ENCODE measurements at places on chromosomes 11 and 22.

DNA sequence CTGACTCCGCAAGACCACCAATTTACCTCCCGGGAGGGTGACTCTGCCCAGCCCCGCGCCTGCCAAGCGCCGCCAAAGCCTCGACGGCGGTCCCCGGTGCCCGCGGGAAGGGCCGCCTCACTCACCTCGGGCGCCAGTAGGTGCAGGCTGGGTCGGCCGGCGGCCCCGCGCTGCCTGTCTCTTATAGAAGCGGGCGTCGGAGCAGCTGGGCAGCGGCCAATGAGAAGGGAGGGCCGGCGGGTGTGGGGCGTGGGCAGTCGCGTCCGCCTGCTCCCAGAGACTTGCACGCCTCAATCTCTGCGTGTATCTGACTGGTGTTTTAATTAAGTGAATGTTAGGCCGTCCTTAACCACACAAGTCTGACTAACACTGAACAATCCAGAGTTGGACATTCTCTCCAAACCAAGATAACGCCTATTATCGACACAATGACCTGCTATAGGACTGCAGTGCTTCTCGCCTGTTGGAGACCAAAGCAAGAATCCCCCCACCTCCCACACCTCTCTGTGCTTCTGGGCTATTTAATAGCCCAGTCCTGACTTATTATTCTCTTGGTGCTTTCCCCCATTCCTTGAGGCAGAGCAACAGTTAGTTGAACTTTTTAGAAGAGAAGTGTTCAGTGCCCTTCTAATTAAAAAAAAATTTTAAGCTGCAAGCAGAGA, at the start of gene TPH1:
TPH1 (minus strand) TSS at position 154 of the 662 bp plus-strand sequence. CDS start 5,507 bp downstream, outside the sequence.
- no peak within 1 kb of the TSS for H3K27ac ChIP-seq
- DNase-seq: no peak
- H3K4me3 ChIP-seq: no peak within 1 kb of the TSS
- H3K4me1 ChIP-seq: 0 out of 2 replicates have a peak, but pooled peaks cover 3% of the 10 kb centered on the region

GRCh38 chr11:78912778-78913177, 338.1 kb upstream of the NARS2 start:
- H3K27ac ChIP-seq: no peak overlapping the region
- no peak overlapping the region for H3K4me3 ChIP-seq
- DNase-seq: no peak
- H3K27me3 ChIP-seq: peaks cover 7% of the 10 kb centered on the region
- H3K4me1 ChIP-seq: no peaks in the 10 kb centered on the region

DNA sequence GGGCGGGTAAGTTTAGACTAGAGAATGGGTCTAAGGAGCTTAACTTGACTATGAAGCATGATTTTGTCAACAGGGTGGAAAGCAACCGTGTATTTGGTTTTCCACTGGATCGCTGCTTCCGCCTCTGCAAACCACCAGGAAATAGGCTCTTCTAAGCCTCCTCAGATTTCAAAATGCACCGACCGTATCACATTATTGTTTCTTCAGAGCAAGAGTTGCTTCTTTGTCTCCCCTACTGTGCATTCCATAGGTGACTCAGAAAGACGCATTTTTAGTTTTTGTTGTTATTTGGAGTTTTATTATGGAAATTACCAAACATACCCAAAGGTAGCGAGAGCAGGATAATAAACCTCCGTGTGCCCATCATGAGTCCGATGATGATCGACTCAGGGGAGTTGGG, 64.3 kb upstream of the RASD2 start:
- no peaks in the 10 kb centered on the region for H3K4me1 ChIP-seq
- no peaks in the 10 kb centered on the region for H3K27me3 ChIP-seq
- H3K36me3 ChIP-seq: no peaks in the 10 kb centered on the region
- DNase-seq: no peak

DNA sequence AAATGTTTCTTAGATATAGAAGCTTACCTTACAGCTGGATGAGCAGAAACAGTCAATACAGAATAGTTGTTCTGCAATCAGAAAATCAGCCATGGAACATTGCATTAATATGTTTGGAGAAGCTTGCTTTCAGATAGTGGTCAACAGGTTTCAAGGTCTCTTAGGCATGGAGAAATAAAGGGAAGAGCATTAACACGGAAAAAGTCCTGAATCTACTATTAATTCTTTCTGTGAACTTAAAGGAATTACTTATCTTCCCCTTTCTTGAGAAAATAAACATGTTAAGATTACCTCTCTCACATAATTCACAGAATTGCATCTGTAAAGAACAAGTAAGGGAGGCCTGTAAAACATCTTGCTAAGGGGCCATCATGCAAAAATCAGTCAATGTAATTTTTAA, at the start of gene OR5B3:
OR5B3 (minus strand) TSS at position 101 of the 400 bp plus-strand sequence. CDS start 3,465 bp downstream, outside the sequence.
- H3K27me3 ChIP-seq: no peaks in the 10 kb centered on the region
- no peaks in the 10 kb centered on the region for H3K4me1 ChIP-seq
- no peak within 1 kb of the TSS for H3K27ac ChIP-seq
- H3K36me3 ChIP-seq: no peaks in the 10 kb centered on the region
- H3K4me3 ChIP-seq: no peak within 1 kb of the TSS

DNA sequence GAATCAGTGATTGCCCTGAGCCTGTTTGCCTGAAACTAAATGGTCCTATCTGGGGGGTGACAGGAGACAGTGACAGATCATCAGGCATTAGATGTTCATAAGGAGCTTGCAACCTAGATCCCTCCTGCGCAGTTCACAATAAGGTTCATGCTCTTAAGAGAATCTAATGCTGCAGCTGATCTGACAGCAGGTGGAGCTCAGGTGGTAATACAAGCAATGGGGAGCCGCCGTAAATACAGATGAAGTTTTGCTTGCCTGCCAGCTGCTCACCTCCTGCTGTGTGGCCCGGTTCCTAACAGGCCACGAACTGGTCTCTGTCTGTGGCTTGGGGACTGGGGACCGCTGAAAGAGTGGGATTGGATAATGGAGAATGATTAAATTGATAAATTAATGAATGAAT, 14.0 kb downstream of the NOX4 start:
- H3K27me3 ChIP-seq: no peaks in the 10 kb centered on the region
- H3K4me3 ChIP-seq: no peak overlapping the region
- H3K36me3 ChIP-seq: no peaks in the 10 kb centered on the region
- no peak for DNase-seq

GRCh38 chr11:65916391-65916790, 2.5 kb downstream of the C11orf68 start:
- H3K4me3 ChIP-seq: peak overlapping the region; percentile 86
- peak overlapping the region; percentile 99 for H3K27ac ChIP-seq
- peaks cover 77% of the 10 kb centered on the region for H3K4me1 ChIP-seq

DNA sequence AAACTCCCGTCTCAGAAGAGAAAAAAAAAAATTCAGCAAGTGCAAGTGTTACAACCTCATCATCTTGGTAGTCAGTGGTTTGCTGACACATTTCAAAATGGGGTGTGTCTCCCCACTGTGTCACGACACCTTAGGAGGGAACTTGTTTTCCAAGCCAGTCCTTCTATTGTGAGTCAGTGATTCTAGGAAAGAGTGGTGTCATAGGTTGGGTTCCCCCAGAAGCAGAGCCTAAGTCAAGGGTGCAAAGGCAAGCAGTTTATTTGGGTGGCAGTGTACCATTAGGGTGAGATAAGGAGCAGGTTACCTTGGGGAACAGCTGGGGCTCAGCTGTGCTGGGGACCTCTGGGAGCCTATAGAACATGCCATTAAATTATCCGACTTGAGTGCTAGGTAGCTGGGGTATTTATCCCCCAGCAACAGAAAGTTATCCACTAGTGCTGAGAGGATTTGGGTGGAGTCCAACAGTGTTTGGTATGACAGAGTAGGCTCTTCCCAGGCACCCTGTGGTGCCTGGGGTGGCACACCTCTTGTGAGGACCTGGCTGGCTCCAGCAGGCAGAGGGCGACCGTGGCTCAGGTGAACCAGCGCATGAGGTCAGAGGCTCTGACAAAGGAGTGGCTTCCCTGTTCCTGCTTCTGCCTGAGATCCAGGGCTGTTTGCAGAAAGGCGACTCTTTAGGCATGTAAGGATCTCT, 41.7 kb downstream of the KIAA1671 start:
- H3K4me1 ChIP-seq: peaks cover 61% of the 10 kb centered on the region
- no peaks in the 10 kb centered on the region for H3K36me3 ChIP-seq
- DNase-seq: no peak
- peak overlapping the region; percentile 21 for H3K27ac ChIP-seq
- H3K27me3 ChIP-seq: no peaks in the 10 kb centered on the region

GRCh38 chr22:42611051-42611450, 3.6 kb downstream of the POLDIP3 start:
- no peak overlapping the region for H3K27ac ChIP-seq
- H3K36me3 ChIP-seq: no peaks in the 10 kb centered on the region
- no peak for DNase-seq
- no peak overlapping the region for H3K4me3 ChIP-seq
- H3K27me3 ChIP-seq: no peaks in the 10 kb centered on the region
- peaks cover 38% of the 10 kb centered on the region for H3K4me1 ChIP-seq

DNA sequence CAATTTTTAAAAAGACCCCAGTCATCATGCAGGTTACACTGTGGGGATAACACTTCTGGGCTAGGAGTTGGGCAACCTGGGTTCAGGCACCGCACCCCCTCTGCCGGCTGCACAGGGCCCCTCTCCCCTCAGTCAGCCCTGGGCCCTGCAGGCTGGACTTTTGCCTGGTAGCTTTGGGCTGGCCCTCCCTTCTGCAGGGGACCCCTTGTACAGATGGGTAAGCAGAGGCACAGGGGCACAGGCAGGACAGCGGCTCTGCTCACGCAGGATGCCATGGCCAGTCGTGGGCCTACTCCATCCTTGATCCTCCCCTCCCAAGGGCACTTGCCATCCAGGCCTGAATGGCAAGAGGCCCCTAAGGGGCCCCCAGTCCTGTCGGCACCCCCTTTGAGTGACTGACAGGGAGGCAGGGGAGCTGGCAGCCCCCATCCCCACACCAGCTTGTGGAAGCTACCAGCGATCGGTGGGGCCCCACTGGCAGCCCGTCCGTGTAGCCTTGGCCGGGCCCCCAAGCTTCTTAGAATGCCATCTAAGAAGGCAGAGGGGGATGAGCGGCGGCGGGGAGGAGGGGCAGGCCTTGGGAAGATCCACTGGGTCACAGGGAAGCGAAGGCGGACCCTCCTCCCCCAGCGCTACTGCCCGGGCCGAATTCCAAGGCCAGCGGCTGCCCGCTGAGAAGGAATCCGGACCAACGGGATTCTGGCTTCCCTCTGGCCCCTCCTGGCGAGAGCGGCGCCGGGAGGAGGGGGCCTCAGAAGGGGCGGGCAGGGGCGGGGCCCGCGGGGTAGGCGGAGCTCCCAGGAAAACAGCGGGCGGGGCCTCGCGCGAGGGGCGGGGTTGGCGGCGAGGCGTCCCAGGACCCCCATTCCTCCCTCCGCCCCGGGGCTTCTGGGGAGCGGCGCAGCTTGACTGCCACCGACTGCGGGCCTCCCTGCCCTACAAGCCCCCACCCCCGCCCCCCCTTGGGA, 6.8 kb upstream of the CHKA start:
- peak overlapping the region; percentile 78 for H3K27ac ChIP-seq
- H3K36me3 ChIP-seq: no peaks in the 10 kb centered on the region
- H3K27me3 ChIP-seq: no peaks in the 10 kb centered on the region
- peaks cover 56% of the 10 kb centered on the region for H3K4me1 ChIP-seq

DNA sequence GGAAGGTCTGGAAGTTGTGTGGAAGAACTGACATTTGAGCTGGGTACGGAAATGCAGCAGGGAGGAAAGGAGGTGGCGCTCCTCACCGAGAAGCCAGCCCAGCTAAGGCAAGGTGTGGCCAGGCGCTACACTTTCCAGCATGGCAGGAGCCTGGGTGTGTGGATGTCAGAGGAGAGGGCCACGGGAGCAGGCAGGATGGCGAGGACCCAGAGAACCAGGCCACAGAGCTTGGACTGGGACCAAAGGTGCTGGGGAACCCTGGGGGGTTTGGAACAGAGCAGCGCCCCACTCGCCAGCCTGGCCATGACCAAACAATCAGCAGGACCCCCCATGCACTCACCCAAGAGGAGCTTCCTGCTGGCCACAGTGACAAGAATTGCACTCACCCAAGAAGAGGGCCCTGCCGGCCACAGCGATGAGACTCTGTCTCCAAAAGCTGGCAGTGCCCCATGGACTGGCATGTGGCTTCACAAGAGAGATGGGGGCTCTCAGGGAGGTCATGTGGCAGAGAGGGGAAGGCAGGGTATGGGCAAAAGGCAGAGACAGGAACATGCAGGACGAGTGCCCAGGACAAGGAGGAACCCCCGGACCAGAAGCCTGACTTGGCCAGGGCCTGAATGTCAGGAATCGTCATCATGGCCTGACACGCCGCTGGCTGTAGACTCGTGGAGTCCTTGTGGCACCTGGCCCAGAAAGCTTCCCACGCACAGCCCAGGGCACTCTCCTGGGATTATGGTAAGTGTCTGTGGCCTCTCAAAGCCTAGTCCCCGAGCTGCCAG, 45.4 kb downstream of the IGF2 start:
- no peaks in the 10 kb centered on the region for H3K27me3 ChIP-seq
- no peak for DNase-seq
- H3K4me1 ChIP-seq: peaks cover 8% of the 10 kb centered on the region
- no peak overlapping the region for H3K27ac ChIP-seq
- H3K4me3 ChIP-seq: no peak overlapping the region

- H3K36me3 ChIP-seq: no peaks in the 10 kb centered on the region
- DNase-seq: no peak
- H3K4me3 ChIP-seq: no peak overlapping the region
- no peak overlapping the region for H3K27ac ChIP-seq
- no peaks in the 10 kb centered on the region for H3K4me1 ChIP-seq
- no peaks in the 10 kb centered on the region for H3K27me3 ChIP-seq
Measured at GRCh38 chr11:85558411-85558810, 68.7 kb downstream of the DLG2 start.

- no peak for DNase-seq
- H3K27ac ChIP-seq: no peak overlapping the region
- no peaks in the 10 kb centered on the region for H3K27me3 ChIP-seq
- no peaks in the 10 kb centered on the region for H3K4me1 ChIP-seq
- H3K36me3 ChIP-seq: no peaks in the 10 kb centered on the region
Measured at GRCh38 chr22:27651486-27651885, 150.1 kb downstream of the MN1 start.

DNA sequence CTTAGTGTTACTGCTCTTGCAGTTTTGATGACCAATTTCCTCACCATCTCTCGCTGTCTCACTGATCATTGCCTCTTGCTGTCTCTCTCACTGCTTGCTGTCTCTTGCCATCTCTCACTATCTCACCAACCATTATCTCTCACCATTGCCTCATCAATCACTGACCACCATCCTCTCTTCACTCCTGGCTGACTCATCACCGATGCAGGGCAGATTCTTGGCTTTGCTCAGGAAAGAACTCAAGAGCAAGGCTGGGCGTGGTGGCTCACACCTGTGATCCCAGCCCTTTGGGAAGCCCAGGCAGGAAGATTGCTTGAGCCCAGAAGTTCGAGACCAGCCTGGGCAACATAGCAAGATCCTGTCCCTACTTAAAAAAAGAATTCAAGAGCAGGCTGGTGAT, 66.3 kb upstream of the SYN3 start:
- no peaks in the 10 kb centered on the region for H3K36me3 ChIP-seq
- no peaks in the 10 kb centered on the region for H3K4me1 ChIP-seq
- no peaks in the 10 kb centered on the region for H3K27me3 ChIP-seq
- no peak overlapping the region for H3K4me3 ChIP-seq
- H3K27ac ChIP-seq: no peak overlapping the region

GRCh38 chr11:11000579-11001283, 142.9 kb upstream of the ZBED5 start:
- DNase-seq: no peak
- H3K4me1 ChIP-seq: no peaks in the 10 kb centered on the region
- no peaks in the 10 kb centered on the region for H3K36me3 ChIP-seq
- no peak overlapping the region for H3K4me3 ChIP-seq
- peaks cover 9% of the 10 kb centered on the region for H3K27me3 ChIP-seq
